HT-29 (cell line): ENCODE measurements at places on chromosomes 6 and 20.

DNA sequence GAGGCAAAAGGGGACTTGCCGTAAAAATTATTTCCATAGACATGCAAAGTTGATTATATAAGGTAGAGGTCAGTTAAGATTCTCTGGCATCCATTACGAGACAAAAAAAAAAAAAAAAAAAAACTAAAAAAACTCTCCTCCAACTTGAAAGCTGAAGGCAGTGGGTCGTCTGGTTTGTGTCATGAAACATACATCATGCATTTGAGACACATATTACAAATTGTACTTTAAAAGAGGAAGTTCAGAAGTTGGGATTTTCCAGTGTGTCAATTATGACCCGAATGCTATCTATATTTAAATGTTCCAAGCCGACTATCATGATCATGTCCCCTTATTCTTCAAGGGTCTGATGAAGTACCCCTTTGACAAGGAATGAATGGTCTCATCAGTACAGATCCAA lies 125.1 kb downstream of the ZNF217 start:
- no peak for DNase-seq

DNA sequence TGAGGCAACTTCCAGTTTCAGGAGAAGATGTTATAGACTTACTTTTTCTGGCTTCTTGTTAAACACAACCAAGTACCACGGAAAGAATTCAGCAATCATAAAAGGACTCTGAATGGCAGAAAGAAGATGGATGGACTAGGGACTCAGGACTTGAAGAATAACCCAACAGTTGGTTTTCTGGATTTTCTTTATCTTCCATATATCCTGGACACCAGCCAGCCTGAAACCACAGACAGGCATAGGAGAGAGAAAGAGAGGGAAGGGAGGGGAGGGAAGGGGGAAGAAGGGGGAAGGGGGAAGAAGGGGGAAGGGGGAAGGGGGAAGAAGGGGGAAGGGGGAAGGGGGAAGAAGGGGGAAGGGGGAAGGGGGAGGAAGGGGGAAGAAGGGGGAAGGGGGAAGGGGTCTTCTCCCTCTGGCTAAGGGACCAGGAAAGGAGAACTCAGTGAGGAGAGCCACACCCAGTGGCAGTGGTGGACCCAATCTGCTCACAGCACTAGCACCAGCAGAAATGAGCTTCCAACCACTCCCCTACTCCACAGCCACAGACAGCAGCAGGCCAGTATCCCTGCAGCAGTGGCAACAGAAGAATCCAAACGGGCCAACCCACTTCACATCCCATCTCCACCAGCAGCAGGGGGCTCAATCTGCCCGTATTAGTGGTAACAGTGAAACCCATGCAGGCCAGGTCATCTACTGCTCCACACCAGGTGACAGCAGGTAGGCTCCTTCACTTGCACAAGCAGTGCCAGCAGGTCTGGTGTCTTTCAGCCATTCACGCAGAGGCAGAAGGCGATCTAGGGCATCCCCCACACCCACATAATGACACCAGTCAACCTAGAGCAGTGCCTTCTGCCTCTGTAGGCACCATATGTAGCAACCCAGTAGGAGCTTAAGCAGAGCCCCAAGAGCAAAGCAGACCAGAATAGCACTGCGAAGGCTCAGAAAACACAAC lies 78.6 kb downstream of the TRMT6 start:
- DNase-seq, result no peak

DNA sequence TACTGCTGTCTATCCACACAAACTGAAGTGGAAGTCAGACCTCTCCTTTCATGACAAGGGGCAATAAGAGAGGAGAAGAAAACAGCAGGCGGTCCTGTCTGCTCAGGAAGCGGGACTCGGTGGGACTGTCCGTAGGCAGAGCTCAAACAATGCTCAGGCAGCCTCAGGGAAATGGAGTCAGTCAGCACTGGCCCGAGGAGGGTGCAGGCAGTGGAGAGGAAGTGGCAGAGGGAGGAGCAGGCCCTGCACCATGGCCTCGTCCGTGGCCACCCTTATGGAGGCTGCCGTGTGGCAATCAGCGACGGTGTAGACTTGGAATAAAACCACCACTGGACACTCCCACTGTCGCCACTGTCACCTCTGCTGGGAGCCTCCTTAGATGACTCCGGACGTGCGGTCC lies 19.6 kb downstream of the FOXC1 start:
- no peak for DNase-seq

- DNase-seq, result no peak
Observed at GRCh38 chr6:72048080-72048479, 161.7 kb downstream of the RIMS1 start.

DNA sequence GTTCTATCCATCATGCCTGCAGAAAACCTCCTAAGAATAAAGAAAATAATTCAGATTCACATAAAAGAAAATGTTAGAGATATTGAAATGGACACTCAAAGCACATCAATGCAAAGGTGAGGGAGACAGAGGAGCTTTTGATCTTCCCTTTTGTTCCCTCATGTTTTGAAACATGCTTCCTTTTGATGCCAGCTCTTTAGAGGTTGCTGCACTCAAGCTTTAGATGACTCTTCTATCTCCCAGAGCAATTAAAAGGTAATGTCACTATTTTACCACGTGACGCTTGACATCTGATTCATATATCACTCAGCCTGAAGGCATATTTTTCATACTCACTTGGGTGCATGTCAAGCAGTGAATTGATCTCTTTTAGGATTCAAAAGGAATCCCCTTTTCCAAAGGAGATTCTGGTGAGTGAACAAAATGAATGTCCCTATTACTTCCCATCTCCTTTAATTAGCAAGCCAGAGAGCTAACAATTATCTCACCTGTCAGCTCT lies 1026.7 kb downstream of the KIF16B start:
- no peak for DNase-seq
